ENCODE measurements at places on chromosomes 4 and X.

DNA sequence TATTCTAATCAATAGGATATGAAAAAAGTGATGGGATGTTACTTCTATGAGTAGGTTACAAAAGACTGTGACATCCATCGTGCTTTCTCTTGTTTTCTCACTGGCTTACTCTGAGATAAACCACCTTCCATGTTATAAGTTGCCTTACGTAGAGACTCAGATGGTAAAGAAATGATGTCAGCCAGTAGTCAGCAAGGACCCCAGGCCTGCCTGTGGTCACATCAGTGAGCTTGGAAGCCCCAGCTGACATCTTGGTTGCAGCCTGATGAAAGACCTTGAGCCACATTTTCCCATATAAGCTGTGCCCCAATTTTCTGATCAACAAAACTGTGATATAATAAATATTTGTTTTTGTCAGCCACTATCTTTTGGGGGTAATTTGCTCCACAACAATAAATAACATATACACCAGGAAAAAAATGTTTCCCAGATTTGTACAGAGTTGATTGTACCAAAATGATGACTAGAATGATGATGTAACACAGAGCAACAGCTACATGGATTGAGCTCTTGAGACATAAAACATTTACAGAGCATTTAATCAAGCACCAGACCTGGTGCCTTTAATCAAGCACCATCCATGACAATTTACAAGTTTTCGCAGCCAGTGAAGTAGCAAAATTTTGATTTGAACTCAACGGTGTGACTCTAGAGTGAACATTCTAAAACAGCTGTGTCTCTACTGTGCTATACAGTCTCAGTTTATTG lies 11.2 kb upstream of the DCAF12L2 start:
- DNase-seq: no peak

- DNase-seq: peak; percentile 35
Observed at GRCh38 chrX:85922821-85923220, 124.5 kb downstream of the CHM start.

- DNase-seq: no peak
Observed at GRCh38 chrX:132004728-132005127, 18.4 kb upstream of the STK26 start.

DNA sequence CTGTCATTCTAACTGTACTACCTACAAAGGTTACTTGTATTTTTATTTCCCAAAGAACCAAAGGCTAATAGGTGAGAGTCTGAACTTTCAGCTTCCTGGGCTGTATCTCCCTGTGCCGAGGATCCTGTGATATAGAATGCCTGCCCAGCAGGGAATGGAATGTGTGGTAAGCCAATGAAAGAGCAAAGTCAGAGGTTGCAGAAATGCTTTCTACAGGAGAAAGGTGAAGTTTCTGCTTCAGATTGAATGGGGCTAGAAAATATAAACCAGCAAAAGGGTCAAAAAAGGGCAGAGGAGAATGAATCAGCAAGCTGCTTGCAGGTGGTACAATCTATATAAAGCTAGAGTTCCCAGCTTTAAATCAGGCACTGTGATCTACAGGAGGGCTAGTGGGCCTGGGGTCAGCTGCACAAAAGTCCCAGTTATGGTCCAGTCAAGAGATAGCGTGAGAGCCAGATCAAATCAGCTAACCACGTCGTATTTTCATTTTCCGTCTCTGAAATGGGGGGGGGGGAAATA lies 146.1 kb downstream of the DCTD start:
- no peak for DNase-seq

DNA sequence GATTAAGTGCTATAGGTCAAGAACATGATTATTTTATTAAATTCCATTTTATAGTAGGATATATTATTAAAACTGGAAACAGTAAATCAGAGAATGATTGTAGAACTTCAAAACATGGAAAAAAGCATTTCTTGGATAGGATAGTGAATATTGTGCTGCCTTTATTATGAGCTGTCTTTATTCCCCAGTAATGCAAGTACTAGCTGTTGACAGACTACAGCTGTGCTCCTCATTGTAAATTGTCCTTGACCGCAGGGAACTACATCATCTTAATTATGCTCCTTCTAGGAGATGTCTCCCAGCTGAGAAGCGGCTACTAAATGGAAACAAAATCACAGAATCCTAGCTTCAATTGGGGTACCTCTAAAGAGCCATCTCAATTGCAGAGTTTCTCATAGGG lies 1457.2 kb upstream of the PCDH7 start:
- no peak for DNase-seq

GRCh38 chr4:171279131-171279530 lies 534.1 kb upstream of the GALNTL6 start:
- DNase-seq: no peak

GRCh38 chr4:54946741-54947140 lies 178.7 kb downstream of the KDR start:
- DNase-seq: no peak
